ENCODE measurements at places on chromosomes 13 and 19.
A peak's percentile ranks its signal among the peaks of the same experiment; 100 is the strongest.

DNA sequence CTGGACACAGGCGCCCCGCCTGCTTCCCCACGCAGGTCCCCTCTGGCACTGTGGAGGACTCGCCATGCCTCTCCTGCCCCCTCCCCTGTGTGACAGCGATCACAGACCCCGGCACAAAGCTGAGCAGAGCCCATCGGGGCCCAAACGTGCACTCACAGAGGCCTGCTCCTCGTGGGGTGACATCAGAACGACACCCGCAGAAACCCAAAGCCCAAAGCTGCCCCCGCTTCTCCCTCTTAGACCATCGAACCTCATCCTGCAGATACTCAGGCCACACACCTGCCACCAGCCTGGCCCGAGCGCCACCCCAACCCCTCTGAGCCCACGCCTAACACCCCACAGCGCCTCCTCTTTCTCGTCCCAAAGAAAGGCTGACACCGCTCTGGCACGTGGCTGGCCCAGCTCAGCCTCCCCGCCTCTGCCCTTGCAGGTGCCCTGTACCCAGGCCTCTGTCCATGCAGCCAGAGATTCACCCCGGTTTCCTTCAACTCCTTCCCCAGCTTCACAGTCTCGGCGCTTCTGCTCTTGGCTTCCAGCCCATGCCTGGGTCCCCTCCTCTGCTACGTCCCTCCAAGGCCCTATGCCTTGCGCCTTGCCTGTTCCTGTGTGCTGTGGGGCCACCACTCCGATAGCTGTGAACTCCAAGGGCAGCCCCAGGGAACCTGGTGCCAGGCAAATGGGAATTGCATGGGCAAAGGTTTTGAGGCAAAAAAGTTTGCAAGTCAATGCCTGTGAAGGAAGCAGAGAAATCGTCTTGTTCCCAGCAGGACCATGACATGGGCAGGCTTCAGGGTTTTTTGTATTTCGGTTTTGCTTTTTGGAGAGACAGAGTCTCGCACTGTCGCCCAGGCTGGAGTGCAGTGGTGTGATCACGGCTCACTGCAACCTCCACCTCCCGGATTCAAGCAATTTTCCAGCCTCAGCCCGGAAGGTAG, 831 bp upstream of the CBARP start:
- DNase-seq: no peak

GRCh38 chr13:23159205-23159759, 21.5 kb upstream of the SGCG start:
- DNase-seq: peak; percentile 13

GRCh38 chr13:91513790-91514189, 115.4 kb downstream of the GPC5 start:
- DNase-seq: no peak

GRCh38 chr13:92823059-92823458, 403.5 kb upstream of the GPC6 start:
- no peak for DNase-seq

GRCh38 chr19:55638864-55639359, 1.9 kb upstream of the ZNF580 start:
- DNase-seq: no peak
